ENCODE measurements at places on chromosomes 12 and 14. TPM values are rescaled to one million over a fixed set of nuclear protein-coding genes. Genes with fewer than 3 reads are reported as not detected.

FSCB gene
- not detected for total RNA-seq

AGAP2 gene
- total RNA-seq = 82.9 TPM

C14orf132 gene
- under 0.01 TPM for total RNA-seq

SERPINA9 gene
- not detected for total RNA-seq

TUNAR gene
- total RNA-seq = not detected

DBX2 gene
- total RNA-seq = not detected

APOLD1 gene
- 2.7 TPM for total RNA-seq

ANKS1B gene
- not detected for total RNA-seq

REC8 gene
- total RNA-seq = 47.1 TPM

PARP2 gene
- 8.3 TPM for total RNA-seq

TMTC2 gene
- 2.7 TPM for total RNA-seq

ADAM21 gene
- 0.27 TPM for total RNA-seq

SLC10A1 gene
- total RNA-seq = not detected

VWF gene
- total RNA-seq = 13.5 TPM

SLC39A5 gene
- 0.54 TPM for total RNA-seq

TAC3 gene
- total RNA-seq = not detected

CCDC175 gene
- total RNA-seq = 0.54 TPM

CLEC4C gene
- total RNA-seq = under 0.01 TPM
